Stimulated activated CD4-positive, alpha-beta T cell treated with anti-CD3 and anti-CD28 coated beads, Interleukin-15, amount 100 ng/mL, for 1 hour (primary cell): ENCODE measurements at places on chromosomes 6 and 20.

DNA sequence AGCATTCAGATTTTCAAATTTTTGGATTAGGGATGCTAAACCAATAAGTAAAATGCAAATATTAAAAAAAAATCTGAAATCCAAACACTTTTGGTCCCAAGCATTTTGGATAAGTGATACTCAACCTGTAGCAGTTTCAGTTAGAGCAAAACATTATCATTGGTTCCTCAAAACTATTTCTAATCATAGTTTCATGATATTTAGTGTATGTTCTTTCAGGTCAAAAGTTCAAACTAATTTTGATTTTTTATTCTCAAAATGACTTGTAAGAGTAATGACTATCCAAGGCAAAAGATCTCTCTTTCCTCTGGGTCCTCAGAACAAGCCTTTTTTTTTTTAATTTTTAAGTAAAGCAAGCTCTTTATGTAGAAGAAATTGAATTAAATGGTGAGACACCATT is 64.0 kb upstream of the TFB1M start:
- DNase-seq = no peak

GRCh38 chr20:40506537-40506939 is 182.5 kb downstream of the MAFB start:
- DNase-seq = peak; percentile 2

DNA sequence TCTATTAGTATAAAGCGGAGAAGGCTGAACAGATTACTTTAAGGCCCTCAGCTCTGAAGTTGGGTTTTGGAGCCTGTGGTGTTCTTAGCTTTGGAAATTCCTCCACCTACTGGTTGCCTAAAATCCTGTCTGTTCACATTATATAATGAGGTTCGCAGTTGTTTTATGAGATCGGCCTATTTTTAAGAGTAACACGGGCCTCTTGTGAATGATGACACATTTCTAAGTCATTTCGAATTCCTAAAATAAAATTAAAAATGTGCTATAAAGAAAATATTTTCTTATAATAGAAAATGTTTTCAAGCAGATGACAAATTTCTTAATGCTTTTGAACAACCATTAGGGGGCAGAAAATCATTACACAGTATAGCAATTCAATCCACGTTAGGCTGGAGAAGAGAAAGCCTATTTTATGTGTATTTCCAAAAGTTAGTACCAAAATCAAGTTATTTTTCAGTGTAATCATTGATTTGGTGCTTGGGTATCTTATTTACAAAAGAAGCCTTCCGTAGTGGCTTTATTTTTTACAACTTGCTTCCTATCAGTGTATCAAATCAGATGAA is 15.8 kb upstream of the FAM8A1 start:
- DNase-seq = no peak

DNA sequence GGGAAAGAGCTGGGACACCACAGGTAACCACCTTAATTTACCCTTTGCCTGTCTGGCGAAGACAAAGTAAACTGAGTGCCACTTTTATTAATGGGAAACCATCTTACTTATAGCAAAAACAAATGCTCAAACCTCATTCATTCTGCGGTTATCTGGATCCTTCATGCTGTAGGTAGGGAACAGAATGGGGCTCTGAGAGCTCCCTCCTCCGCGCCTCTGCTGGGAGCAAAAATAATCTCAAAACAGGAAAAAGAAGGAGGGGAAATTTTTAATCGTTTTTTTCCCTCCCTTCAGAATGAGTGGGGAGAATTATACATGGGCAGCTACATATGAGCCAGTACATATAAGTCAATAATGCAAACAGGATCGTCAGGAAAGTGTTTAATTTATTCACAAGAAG is 177.3 kb downstream of the GMPR start:
- DNase-seq = no peak

GRCh38 chr6:1589208-1589607 is 20.5 kb upstream of the FOXC1 start:
- DNase-seq = no peak

DNA sequence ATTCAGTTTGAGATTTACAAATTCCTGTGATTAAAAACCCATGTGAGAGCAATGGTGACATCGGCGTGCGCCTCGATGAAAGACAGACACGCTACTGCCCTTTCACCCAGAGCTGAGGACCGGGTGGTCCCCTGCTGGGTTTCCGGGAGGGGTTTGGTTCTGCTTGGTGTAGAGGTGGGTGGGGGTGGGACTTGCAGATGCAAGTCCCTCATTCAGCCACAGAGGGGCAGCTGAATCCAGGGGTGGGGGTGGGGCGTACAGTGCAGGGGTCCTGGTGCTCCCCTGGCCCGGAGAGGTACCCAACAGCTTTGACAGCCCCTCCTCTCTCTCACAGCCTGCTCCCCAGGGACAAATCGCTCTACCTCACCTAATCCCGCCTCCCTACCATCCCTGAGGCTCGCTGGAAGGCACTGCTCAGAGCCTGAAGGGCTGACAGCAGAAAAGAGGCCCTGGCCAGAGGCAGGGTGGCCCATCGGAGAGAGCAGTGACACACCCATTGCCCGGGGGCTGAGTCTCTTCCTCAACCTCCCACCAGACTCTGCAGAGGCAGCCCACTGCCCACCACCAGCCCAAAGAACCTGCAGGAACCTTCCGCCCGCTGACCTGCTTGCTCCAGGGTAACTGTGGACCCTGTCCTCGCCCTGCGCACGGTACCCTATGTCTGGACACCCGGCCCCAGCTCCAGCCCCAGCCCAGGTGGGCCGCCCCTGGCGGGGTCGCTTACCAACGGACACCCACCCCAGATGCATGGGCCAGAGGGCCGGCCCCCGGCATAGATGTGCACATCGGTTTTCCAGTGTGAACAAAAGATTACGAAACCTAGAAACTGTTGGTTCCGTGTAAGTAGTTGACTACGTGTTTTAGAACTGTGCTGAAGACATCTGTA is 118.4 kb downstream of the JPH2 start:
- DNase-seq = no peak

DNA sequence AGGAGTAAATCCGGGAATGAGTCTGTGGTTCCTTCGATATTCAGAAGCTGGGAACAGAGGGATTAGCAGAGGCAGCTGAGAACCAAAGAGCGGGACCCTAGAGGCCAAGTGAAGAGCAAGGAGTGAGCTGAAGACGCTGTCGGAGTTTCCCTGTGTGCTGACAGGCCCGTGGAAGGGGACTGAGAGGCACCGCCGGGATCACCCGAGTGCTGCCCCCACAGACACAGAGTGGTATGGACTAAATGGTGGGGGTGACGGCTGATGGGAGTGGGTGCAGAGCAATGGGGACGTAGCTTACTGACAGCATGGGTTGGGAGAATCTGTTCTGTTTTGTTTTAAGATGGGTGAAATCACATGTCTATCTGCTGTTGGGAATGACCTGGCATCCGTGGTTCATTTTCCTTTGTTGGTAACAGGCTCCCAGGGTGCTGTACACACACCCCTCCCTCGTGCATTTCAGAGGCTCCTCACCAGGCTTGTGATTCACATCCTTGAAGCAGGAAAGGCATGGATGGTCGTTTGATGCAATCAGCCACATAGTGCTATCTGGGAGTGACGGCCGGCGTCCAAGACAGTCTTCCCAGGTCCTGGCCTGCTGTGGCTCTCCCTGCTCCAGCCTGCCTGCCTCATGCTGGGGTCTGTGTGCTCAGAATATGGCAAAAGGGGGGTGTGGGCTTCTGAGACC is 97.4 kb downstream of the THBS2 start:
- no peak for DNase-seq

DNA sequence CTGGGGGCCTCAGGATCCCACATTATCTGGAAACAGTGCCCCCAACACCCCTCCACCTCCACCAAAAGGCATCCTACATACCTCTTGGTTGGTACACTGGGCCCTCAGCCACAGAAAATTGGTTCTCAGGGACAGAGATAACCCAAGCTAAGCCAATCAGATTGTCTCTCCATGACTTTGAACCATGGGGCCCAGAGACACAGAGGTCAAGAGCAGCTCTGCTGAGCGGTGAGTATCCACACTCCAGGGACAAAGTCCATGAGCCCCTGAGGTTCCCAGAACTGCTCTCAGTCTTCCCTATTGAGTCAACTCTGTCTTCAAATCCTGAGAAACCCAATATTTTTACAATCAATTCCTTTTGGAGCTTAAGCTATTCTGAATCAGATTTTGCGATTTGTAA is 35.3 kb downstream of the COL11A2 start:
- no peak for DNase-seq

DNA sequence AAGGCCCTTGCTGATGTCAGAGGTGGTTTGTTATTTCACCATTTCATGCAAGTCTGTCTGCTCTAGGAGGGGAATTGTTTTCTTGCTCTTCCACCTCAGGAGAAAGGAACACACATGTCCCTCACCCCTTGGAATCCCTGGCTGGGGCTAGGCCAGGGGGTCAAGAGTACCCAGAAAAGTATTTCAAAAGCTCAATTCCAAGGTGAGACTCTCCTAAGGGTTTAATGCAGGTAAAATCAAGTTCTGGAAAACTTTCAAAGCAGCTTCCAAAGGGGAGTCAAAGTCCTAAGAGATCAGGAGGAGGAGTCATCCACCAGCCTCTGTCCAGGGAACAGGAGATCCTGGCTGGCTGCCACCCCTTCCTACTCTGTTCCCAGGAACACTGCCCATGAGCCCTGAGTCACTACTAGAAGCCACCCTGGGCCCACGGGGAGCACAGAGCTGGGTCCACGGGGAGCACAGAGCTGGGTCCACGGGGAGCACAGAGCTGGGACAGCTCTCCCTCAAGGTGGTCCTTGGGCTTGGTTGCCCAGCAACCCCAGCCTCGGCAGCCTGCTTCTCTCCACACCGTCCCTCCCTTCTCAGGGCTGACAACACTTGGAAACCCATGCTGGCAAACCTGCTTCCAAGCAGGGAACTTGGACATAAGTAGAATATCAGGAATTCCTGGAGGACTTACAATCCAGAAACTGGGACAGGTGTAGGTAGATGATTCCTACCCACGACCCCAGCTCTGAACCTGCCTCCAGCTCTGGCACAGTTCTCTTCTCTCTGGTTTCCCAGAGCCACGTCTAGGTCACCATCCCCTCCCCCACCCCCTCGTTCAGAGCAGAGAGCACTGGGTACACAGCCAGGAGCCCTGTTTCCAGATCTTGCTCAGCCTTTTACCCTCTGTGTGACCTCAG is 35.3 kb upstream of the CDKN1A start:
- DNase-seq = no peak

DNA sequence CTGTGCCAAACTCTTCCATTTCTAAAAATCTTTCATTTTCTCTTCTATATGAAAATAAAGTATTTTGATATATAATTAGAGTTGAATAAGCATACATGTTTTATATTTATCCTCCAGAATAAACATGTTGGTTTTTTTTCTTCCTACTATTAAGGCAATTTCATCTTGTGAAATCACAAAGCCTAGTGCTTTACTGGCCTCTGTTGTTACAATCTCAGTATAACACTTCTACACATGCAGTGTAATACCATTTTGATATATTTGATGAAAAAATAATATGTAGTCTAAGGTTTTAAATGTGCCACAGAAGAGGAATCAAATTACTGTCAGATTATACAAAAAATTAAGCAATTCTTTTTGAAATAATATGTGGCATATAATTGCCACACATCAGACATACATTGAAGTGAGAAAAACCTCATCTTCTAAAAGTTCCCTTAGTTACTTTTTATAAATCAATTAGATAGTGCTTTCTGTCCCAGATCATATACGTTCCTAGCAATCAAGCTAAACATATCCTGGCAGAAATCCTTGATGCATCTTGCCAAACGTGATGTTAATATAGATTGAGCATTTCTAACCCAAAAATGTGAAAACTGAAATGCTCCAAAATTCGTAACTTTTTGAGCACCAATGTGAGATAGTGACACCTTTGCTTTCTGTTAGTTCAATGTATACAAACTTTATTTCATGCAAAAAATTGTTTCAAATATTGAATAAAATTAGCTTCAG is 225.1 kb upstream of the MANEA start:
- DNase-seq = no peak
